ENCODE measurements at places on chromosomes 5 and 9. TPM values are rescaled to one million over a fixed set of nuclear protein-coding genes. Genes with fewer than 3 reads are reported as not detected.

Gene PCDHA5
- 0.51 TPM for total RNA-seq

Gene SMIM33
- not detected for total RNA-seq

Gene FOXD4
- total RNA-seq = 0.38 TPM

Gene AJM1
- 3.0 TPM for total RNA-seq

Gene IFNA21
- not detected for total RNA-seq

Gene BRINP1
- total RNA-seq = not detected

Gene TAS2R1
- total RNA-seq = not detected

Gene PTPN3
- 6.8 TPM for total RNA-seq
